ENCODE measurements at places on chromosomes 1 and 21.

GRCh38 chr1:40740039-40740996 is 43.3 kb upstream of the KCNQ4 start:
- DNase-seq: no peak

DNA sequence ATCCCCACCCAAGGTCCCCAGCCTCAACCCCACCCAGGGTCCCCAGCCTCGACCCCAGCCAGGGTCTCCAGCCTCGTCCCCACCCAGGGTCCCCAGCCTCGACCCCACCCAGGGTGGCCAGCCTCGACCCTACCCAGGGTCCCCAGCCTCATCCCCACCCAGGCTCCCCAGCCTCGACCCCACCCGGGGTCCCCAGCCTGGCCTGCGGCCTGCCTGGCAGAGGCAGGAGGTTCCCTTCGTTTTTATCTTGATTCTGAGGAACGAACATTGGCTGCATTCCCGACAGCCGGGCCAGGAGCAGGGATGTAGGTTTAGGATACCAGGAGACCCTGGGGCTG is 3.4 kb upstream of the PDE9A start:
- no peak for DNase-seq

DNA sequence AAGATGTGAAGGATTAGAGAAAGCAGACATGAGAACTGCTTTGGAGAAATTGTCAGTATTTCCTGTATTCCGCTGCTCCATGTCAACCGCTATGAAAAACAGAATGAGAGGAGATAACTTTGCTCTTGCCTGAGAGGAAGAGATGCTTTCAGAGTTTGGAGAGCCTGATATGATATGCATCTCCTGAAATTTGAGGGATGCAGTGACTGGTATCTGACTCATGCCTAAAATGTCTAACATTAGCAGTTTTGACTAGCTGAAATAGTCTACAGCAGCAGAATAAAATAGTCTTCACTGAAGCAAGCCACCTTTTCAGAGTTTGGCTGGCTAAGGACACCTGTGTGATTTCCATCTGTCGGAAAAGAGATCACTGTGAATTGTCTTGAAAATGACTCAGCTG is 165.8 kb upstream of the LRRC7 start:
- no peak for DNase-seq

DNA sequence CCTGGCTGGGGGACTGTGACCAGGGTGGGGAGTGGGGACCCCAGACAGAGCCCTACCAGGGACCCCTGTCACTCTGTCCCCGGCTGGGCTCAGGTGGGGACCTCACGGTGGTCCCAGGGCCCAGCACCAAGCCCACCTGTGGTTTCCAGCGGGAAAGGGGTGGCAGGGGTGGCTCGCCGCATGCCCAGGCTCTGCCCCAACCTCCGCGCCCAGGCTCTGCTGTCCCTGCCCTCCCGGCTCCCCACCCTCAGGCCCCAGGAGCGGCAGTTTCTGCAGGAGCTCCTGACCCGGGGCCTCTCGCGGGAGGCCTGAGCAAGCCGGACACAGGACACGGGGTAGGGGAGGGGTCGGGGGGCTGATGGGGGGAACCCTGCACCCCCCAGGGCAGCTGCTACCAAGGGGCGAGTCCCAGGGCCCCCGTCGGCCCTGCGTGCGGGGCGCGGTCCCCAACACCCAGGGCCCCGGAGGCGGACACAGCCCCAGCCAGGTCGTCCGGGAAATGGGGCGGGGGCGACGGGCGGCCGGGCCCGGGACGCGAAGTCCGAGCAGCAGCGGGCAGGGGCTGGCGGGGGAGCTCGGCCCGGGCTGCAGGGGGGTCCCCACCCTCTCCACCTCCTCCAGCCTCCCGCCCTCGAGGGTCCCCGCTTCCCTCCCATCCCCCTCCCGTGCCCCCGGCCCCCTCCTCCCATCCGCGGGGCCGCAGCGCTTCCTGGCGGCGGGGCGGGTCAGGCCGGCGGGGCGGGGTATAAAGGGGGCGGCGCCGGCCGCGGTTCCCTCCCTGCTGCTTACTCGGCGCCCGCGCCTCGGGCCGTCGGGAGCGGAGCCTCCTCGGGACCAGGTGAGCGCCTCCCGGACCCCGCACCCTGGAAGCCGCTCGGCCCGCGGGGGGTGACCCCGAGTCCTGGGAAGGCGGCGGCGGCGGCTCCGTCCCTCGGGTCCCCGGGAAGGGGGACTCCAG is at the start of gene COL6A2:
Gene COL6A2, plus strand, starts transcription at position 777 of the 958 bp plus-strand sequence.
- peak; percentile 64 for DNase-seq

GRCh38 chr1:79133774-79134364 is 127.3 kb upstream of the ADGRL4 start:
- DNase-seq: no peak

- no peak for DNase-seq
Measured at GRCh38 chr1:98384461-98385141, 276.9 kb upstream of the SNX7 start.

DNA sequence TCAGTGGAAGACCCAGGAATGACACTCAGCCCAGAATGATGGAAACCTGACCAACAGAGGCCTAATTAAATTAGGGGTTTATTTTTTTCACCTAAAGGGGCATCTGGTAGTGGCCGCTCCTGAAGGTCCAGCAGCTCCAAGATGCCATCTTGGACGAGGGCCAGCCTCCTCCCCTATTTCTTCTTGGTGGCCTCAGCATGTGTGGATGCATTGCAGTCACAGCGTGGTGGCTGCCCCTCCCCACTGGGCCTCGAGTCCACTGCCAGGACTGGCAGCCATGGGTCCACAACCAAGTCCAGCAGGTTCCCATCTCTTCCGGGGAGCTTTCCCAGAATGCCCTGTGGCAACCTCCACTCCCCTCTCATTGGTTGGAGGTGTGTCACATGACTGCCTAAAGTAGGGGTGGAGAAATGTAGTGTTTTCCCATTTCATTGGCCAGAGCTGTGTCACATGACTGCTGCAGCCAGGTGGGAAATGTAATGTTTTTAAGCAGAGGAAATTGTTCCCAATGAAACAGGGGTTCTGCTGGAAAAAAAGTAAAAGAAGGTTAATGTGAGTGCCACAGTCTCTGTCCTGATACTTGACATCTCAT is 628.2 kb downstream of the PTPRU start:
- no peak for DNase-seq

DNA sequence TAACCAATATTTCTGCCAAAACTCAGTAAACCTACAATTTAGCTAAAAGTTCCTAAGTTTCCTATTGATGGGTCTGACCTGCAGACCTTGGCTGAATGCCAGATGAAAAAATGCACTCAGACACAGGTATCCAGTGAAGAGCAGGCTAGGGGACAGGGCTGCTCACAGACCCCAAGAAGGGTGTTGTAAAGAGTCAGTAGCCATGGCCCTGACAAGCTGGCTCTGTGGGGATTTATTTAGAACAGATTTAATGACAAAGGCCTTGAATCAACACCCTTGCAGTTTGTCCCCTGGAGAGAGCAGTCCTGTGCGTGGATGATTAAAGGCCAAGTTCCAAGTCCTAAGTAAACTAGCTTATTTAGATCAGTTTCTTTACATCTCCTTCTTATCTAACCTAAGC is 1243.2 kb upstream of the ADGRL4 start:
- no peak for DNase-seq

DNA sequence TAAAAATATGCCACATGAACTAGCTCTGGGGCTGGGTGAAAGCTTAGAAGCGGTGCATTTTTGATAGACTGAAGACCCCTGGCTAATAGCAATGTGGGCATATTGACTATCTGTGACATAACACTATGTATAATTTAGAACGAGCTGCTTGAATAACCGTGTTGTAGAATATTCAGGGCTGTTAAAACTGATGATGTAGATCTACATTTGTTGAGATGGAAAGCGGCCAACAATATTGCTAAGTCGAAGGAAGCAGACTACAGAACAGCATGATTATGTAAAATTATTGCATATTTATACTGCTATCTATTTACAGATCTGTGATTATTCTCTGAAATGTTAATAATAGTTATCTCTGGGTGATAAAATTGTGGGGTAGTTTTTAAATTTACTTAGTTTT is 41.1 kb upstream of the BCL10 start:
- DNase-seq: no peak

GRCh38 chr1:185158800-185159199 is 1.8 kb downstream of the SWT1 start:
- no peak for DNase-seq

GRCh38 chr21:37032877-37033471 is 26.5 kb downstream of the RIPPLY3 start:
- peak; percentile 66 for DNase-seq

DNA sequence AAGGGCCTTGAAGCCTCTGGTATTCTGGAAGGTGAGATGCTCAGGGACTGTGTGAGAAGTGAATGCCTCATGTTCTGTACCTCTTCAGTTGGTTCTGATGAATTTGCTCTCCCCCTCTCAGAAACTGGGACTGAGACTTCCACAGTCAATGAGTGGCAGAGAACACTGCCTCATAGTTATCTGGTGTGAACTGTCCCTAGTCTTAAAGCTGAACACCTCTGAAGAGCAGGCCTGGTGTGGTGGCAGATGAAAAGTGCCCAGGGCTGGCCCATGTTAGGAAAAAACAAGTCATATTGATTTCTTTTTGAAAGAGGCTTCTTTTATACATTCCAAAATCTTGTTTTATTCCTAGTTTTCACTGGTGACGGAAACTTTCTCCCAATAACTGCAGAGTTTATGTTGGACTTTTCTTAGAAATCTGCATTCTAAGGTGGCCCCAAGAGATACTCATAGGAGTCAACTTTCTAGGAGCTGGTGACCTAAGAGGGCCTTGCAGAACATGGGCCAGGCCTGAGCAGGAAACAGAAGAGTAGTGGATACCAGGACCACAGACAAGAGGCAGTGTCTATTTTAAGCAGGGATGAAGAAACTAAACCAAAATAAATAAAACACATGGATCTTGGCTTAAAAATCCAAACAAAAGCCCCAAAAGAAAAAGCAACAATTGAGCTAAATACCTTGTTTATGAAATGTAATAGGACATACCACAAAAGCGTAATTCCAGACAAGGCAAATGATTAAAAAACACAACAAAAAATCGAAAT is 19.5 kb downstream of the DUSP10 start:
- no peak for DNase-seq

GRCh38 chr1:35588197-35588910 is 15.2 kb downstream of the TFAP2E start:
- DNase-seq: no peak

GRCh38 chr1:93623436-93623835 is 58.2 kb downstream of the BCAR3 start:
- DNase-seq: peak; percentile 60

GRCh38 chr1:230972855-230973271 is 5.8 kb downstream of the TTC13 start:
- peak; percentile 65 for DNase-seq

DNA sequence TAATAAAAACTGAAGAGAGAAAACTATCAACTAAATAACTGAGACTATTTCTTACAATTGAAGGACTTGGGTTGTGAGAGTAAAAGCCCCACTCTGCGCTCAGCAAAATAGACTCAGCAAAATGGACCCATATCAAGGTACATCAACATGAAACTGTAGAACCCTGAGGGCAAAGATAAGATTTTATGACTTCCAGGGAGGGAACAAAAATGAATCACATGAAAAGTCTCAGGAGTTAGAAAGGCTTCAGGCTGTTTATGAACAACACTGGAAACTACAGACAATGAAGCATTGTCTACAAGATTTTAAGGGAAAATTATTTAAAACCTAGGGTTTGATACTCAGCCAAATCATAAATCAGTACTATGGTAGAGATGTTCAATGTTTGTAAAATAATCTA is 434.3 kb downstream of the PTPRC start:
- DNase-seq: no peak

GRCh38 chr1:57164584-57164983 is 198.8 kb upstream of the C8B start:
- no peak for DNase-seq

All from EL (cell line).